IMR-90 (cell line): ENCODE measurements at places on chromosomes 5 and 9. TPM values are rescaled to one million over a fixed set of nuclear protein-coding genes. Genes with fewer than 3 reads are reported as not detected.
A peak's percentile ranks its signal among the peaks of the same experiment; 100 is the strongest.

GRCh38 chr5:15282611-15283010 lies 217.4 kb upstream of the FBXL7 start:
- H3K36me3 ChIP-seq = no peaks in the 10 kb centered on the region
- no peaks in the 10 kb centered on the region for H3K27me3 ChIP-seq
- no peaks in the 10 kb centered on the region; the same call in 1 of the 2 replicates for H3K4me1 ChIP-seq
- no peak overlapping the region for H3K4me3 ChIP-seq
- no peak overlapping the region for H3K27ac ChIP-seq

- peak; percentile 17 for DNase-seq
- H3K4me3 ChIP-seq = no peak overlapping the region
- H3K27me3 ChIP-seq = no peaks in the 10 kb centered on the region
- H3K36me3 ChIP-seq = no peaks in the 10 kb centered on the region
- no peak overlapping the region for H3K27ac ChIP-seq
Observed at GRCh38 chr5:40429258-40430100, 250.2 kb upstream of the PTGER4 start.

- H3K27ac ChIP-seq = no peak overlapping the region
- no peak for DNase-seq
- no peaks in the 10 kb centered on the region for H3K4me1 ChIP-seq
- H3K4me3 ChIP-seq = no peak overlapping the region
- no peaks in the 10 kb centered on the region for H3K27me3 ChIP-seq
Observed at GRCh38 chr9:136492978-136493522, 10.2 kb upstream of the SEC16A start.

DNA sequence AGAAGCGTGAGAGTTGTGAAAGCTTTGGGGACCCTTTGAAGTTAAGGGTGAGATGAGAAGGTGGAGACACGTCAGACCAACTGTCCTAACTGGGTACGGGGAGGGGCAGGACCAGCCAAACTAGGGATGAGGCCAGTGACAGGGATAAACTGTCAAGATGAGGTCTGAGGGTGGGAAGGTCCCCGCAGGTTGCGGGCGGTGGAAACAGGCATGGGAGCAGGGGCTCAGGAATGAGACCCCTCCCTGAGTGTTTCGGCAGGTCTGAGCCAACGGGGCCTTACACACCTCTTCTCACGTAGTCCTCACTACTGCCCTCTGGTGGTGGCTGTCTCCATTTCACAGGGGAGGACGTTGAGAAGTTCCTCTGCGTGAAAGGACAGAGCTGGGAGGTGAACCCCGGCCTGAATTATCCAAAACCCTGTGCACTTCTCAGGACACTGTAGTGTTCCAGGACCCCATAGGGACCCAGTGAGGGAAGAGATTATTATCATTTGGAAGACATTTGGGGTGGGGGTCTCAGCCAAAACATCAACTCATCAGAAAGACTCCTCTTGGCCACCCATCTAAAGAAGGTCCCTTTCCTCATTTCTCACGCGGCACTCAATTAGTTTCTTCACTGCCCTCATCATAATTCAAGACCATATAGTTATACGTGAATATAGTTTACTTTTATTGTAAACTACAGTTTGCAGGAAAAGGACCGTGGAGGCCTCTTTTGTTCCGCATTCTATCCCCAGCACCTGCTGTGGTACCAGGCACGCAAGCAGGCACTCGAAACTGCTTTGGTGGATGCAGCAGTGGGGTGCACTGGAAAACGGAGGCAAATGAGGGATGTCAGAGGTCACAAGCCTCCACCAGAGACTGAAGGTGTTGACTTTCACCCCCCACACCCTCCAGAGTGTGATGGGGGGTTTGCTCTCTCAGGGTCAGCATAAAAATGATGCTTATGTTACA lies 21.7 kb upstream of the NANS start:
- DNase-seq = peak; percentile 75
- no peak overlapping the region for H3K4me3 ChIP-seq
- H3K36me3 ChIP-seq = no peaks in the 10 kb centered on the region
- H3K27me3 ChIP-seq = no peaks in the 10 kb centered on the region
- H3K27ac ChIP-seq = peak overlapping the region; percentile 80

GRCh38 chr9:36759976-36760375 lies 187.3 kb downstream of the MELK start:
- no peaks in the 10 kb centered on the region for H3K36me3 ChIP-seq
- DNase-seq = no peak
- peaks cover 23% of the 10 kb centered on the region for H3K27me3 ChIP-seq
- no peak overlapping the region for H3K27ac ChIP-seq

- no peaks in the 10 kb centered on the region for H3K4me1 ChIP-seq
- H3K36me3 ChIP-seq = no peaks in the 10 kb centered on the region
- no peaks in the 10 kb centered on the region for H3K27me3 ChIP-seq
Observed at GRCh38 chr5:117496801-117497200, 922.2 kb upstream of the SEMA6A start.

DNA sequence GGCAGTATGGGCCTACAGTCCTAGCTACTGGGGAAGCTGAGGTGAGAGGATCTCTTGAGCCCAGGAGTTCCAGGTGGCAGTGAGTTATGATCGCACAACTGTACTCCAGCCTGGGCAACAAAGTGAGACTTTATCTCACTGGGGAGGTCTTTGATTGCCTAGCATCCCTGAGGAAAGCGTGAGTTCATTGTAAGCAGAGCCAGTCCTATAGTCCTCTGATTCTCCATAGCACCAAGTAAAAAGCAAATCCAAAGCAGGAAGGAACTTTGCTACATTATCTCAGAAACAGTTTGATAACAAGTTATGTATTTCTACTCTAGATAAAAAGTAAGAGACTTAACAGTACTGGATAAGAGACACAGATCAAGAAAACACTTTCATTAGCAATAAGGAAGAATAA lies 37.6 kb downstream of the ANKRD31 start:
- no peak for DNase-seq
- H3K4me1 ChIP-seq = no peaks in the 10 kb centered on the region
- no peaks in the 10 kb centered on the region for H3K27me3 ChIP-seq

DNA sequence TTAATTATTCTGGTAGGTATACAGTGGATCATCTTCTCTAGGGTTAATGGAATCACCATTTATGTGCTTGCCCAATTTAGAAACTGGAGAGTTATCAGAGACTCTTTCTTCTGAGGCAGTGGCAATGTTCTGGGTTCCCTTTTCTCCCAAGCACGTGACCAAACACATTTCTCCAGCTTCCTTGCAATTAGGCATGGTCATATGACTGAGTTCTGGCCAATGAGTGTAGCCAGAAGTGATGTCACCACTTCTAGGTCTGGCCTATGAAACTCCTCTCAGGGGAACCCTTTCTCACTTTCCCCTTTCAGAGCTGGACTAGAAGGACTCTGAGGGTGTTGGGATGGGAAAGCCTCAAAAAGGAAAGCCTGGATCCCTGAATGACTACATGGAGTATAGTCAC lies 172.0 kb downstream of the NSG2 start:
- H3K36me3 ChIP-seq = no peaks in the 10 kb centered on the region
- DNase-seq = no peak
- no peaks in the 10 kb centered on the region for H3K4me1 ChIP-seq
- H3K27ac ChIP-seq = no peak overlapping the region

- peaks cover 9% of the 10 kb centered on the region for H3K4me1 ChIP-seq
- H3K27me3 ChIP-seq = no peaks in the 10 kb centered on the region
- H3K27ac ChIP-seq = no peak overlapping the region
- H3K36me3 ChIP-seq = no peaks in the 10 kb centered on the region
Observed at GRCh38 chr5:121967187-121967586, 5.4 kb downstream of the SRFBP1 start.

GRCh38 chr5:36373527-36374086 lies 71.9 kb upstream of the RANBP3L start:
- H3K4me3 ChIP-seq = no peak overlapping the region
- H3K27ac ChIP-seq = no peak overlapping the region

GRCh38 chr9:92066168-92066567 lies 49.0 kb downstream of the SPTLC1 start:
- H3K36me3 ChIP-seq = peaks cover 23% of the 10 kb centered on the region
- H3K4me3 ChIP-seq = no peak overlapping the region
- DNase-seq = no peak
- peaks cover 14% of the 10 kb centered on the region for H3K4me1 ChIP-seq

DNA sequence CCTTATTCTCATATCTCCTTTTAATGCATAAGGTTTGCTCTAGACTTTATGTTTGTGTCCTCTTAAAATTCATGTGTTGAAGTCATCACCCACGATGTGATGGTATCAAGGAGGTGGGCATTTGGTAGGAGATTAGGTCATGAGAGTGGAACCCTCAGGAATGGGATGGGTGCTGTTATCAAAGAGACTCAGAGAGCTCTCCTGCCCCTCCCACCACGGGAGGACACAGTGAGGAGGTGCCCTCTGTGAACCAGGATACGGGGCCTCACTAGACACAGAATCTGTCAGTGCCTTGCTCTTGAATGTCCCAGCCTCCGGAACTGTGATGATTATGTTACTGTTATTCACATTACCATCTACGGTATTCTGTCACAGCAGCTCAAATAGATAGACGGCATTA lies 359.0 kb downstream of the IRX1 start:
- no peaks in the 10 kb centered on the region for H3K27me3 ChIP-seq
- no peak for DNase-seq
- H3K4me1 ChIP-seq = no peaks in the 10 kb centered on the region
- no peak overlapping the region for H3K27ac ChIP-seq
- H3K4me3 ChIP-seq = no peak overlapping the region

- no peaks in the 10 kb centered on the region for H3K27me3 ChIP-seq
- no peak overlapping the region for H3K27ac ChIP-seq
- peaks cover 24% of the 10 kb centered on the region for H3K4me1 ChIP-seq
- no peak overlapping the region for H3K4me3 ChIP-seq
- no peak for DNase-seq
Observed at GRCh38 chr9:134373269-134373668, 47.0 kb downstream of the RXRA start.

- DNase-seq = no peak
- H3K27me3 ChIP-seq = no peaks in the 10 kb centered on the region
- no peaks in the 10 kb centered on the region for H3K4me1 ChIP-seq
- no peak overlapping the region for H3K27ac ChIP-seq
- H3K4me3 ChIP-seq = no peak overlapping the region
- no peaks in the 10 kb centered on the region for H3K36me3 ChIP-seq
Observed at GRCh38 chr5:5882706-5883105, 460.2 kb downstream of the ICE1 start.

Gene KIF24
- 2.5 and 3.0 TPM in 2 replicates for total RNA-seq

Gene ACER2
- 1.6 and 1.9 TPM in 2 replicates for total RNA-seq

Gene HTR1A
- not detected in 2 replicates for total RNA-seq

Gene ZNF462
- total RNA-seq = 16.1 and 18.8 TPM in 2 replicates
